ENCODE measurements at places on chromosomes 5 and 9. TPM values are rescaled to one million over a fixed set of nuclear protein-coding genes. Genes with fewer than 3 reads are reported as not detected.

Gene ACTBL2
- total RNA-seq: not detected

Gene ZDHHC12
- total RNA-seq: 33.7 TPM

Gene IL5
- total RNA-seq: not detected

Gene MEIKIN
- total RNA-seq: not detected

Gene CCDC192
- 0.60 TPM for total RNA-seq

Gene PCDHGA3
- 0.80 TPM for total RNA-seq

- peaks cover 82% of the 10 kb centered on the region for H3K27me3 ChIP-seq
- H3K36me3 ChIP-seq: no peaks in the 10 kb centered on the region
- peak; percentile 25 for DNase-seq
- no peak within 1 kb of the TSS for H3K27ac ChIP-seq
- H3K4me3 ChIP-seq: peak within 1 kb of the TSS; percentile 60
Measured at GRCh38 chr9:21994556-21995005, at the start of gene CDKN2B-AS1. CDKN2B-AS1 (plus strand) TSS chr9:21994791.

- DNase-seq: no peak
- no peak overlapping the region for H3K27ac ChIP-seq
- no peak overlapping the region for H3K4me3 ChIP-seq
- H3K36me3 ChIP-seq: no peaks in the 10 kb centered on the region
- peaks cover 5% of the 10 kb centered on the region for H3K4me1 ChIP-seq
Measured at GRCh38 chr5:147360816-147361215, 126.0 kb downstream of the STK32A start.

DNA sequence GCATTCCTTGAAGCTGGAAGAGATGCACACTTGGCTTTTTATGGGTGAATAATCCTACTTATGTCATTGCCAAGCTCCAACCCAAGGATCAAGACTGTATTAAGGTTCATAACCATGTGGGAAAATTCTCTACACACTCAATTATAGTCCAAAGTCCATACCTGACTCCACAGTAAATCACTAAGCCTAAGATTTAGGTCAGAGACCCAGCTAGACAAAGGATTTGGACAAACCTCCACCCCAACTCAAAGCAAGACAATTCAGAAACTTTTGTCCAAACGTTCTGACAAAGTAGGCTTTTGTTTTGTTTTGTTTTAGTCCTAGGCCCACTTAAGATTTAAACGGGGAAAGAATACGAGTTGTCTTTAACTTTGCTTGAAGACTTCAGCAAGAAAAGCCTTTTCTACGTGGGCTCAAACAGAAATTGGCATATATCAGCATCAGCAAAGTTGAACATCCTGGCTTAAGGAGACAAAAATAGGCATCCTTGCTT is 1.7 kb downstream of the MEGF9 start:
- H3K4me3 ChIP-seq: peak overlapping the region; percentile 89
- H3K27me3 ChIP-seq: no peaks in the 10 kb centered on the region
- H3K4me1 ChIP-seq: peaks cover 40% of the 10 kb centered on the region
- DNase-seq: no peak
- H3K36me3 ChIP-seq: peaks cover 2% of the 10 kb centered on the region

GRCh38 chr9:127658428-127658827 is 46.4 kb downstream of the STXBP1 start:
- no peaks in the 10 kb centered on the region for H3K27me3 ChIP-seq
- peaks cover 9% of the 10 kb centered on the region for H3K4me1 ChIP-seq

DNA sequence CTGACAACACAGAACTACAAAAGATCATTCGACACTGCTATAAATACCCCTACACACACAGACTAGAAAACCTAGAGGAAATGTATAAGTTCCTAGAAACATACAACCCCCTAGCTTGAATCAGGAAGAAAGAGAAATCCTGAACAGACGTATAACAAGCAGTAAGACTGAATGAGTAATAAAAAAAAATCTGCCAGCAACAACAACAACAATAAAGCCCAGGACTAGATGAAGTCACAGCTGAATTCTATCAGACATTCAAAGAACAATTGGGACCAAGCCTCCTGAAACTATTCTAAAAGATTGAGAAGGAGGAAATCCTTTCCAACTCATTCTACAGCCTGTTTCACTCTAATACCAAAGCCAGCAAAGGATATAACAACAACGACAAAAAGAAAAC is 68.2 kb upstream of the SLIT3 start:
- DNase-seq: no peak
- no peaks in the 10 kb centered on the region for H3K36me3 ChIP-seq
- H3K4me1 ChIP-seq: no peaks in the 10 kb centered on the region
- no peak overlapping the region for H3K27ac ChIP-seq

Measured in progenitor cell of endocrine pancreas (in vitro differentiated cells).